B cell (primary cell): ENCODE measurements at places on chromosomes 4 and X. TPM values are rescaled to one million over a fixed set of nuclear protein-coding genes. Genes with fewer than 3 reads are reported as not detected.
A peak's percentile ranks its signal among the peaks of the same experiment; 100 is the strongest.

The MSX1 gene
- 0.09 and 0.17 TPM in 2 replicates for polyA plus RNA-seq

The FAM133A gene
- not detected in 2 replicates for polyA plus RNA-seq

The PAGE4 gene
- not detected in 2 replicates for polyA plus RNA-seq

The MAGEA11 gene
- polyA plus RNA-seq, result not detected in 2 replicates

The RP2 gene
- polyA plus RNA-seq, result 5.5 and 8.1 TPM in 2 replicates

GRCh38 chr4:142091691-142092182, 455.4 kb downstream of the IL15 start:
- no peak for DNase-seq

GRCh38 chrX:49316085-49316484, 5.8 kb upstream of the GAGE12J start:
- DNase-seq, result no peak

DNA sequence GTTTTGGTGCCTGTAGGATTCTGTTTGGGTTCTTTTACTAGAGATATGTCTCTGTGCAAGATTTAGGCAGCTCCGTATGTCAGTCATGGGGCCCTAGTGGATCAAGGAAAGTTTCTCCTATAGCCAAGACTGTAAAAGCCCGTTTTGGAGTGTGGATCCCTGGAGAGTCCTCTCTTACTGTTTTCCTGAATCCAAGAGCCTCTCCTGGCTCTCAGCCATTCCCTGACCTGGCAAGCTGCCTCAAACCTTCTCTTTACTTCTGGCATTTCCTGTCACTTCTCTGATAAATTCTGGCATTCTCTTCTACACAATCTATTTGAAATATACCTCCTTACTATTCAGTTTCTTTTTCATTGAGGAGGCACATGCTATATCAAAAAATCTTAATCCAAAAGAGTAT, 41.4 kb downstream of the DCAF12L2 start:
- DNase-seq, result no peak

- DNase-seq, result peak; percentile 51
These were observed 15.3 kb upstream of the BEND4 start for GRCh38 chr4:42167709-42168108.

DNA sequence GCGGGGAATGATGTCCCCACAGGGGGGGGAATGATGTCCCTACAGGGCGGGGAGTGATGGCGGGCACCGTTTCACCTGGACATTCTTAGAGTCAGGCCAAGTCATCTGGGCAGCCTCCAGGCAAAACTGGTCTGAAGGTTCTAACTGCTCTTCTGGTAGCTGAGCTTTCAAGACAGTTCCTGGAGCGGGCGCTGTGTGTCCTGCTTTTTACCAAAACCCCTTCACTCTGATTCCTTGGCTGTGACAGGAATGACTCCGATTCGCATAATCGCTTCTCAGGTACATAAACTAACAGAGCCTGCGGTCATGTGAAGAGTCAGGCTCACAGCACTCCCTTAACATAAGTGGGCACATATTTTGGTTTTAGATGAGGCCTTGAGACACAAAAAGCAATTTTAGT, 836.0 kb downstream of the TRIML1 start:
- DNase-seq, result no peak

- no peak for DNase-seq
These were observed 236.9 kb downstream of the CAMK2D start for GRCh38 chr4:113524505-113525186.

DNA sequence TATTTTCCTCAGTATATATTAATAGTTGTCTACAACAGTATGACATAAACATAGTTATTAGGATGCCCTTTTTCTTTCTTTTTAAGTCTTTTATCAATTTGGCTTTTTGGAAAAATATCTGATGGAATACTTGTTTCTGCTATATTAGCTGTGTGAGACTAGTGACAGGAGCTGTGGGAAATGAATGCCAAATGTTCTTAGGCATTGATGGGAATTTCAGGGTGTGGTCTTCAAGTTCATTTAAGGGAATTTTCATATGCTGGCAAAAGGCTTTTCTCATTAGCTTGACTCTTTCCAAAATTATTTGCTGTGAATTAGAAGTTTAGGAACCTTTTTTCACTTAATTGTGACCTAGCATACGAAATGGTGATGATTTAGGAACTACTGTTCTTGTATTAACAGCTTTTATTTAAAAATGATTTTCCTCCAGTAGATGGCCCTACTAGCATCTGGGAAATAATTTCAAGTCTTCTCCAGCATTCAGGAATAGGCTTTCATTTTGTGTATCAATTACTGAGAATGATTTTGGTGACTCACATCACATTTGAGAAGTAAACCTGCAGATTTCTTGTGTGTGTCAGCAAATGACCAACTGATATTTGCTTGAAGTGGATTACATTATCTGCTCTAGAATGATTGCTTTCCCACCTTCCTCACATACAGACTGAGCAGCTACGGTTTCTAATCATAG, 70.9 kb downstream of the HTT start:
- DNase-seq, result no peak
